ENCODE measurements at places on chromosomes 16 and 17.
A peak's percentile ranks its signal among the peaks of the same experiment; 100 is the strongest.

DNA sequence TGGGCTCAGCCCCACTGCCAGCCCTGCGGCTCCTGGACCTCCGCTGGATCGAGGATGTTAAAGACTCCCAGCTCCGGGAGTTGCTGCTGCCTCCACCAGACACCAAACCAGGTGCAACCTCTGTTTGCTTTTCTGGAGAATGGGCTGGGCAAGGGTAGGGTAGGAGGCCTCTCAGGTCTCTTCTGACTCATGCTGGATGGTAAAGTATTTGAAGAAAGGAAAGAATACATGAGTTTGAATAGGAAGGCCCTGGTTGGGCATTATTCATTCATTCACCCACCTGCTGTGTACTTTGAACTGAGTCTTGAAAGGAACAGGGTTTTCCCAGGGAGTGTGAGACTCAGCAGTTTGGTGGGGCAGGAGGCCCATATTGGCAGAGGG, 6.5 kb upstream of the ORAI3 start:
- no peak for DNase-seq

DNA sequence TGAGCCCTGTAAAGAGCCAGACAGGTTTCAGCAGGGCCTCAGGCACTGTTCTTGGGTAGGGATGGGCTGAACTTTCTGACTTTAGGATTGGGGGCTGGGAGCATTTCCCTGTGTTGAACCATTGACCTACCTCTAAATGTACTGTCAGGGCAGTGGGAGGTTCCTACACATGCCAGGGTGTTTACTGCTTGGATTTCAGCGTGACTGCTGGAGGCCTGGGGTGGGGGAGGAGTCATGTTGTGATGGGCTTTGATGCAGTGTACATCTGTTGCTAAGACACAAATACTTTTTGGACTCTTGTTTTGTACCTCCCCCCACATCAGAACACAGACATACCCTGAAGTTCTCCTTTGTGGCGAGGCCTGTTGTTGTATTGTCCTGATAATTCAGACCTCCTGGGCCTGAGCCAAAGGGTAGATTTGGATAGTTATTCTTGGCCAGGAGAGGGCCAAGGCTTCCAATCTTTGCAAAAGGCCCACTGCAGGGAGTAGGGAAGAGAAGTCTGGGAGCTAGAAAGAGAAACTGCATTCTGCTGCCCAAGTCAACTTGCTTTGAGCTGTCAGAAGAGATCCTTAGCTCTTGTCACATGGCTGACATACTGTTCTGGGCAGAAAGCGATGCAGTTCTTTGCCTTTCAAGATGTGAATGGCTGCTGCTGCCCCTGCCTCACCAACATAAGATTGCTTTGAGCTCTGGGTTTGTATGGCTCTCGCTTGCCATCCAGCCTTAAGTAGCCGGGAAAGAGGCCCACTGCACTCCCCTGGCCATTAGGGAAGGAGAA, 3.7 kb downstream of the NFE2L1 start:
- DNase-seq = no peak

GRCh38 chr17:39742856-39743436, 5.2 kb downstream of the GRB7 start:
- no peak for DNase-seq

- no peak for DNase-seq
Measured at GRCh38 chr16:16005721-16006120, 56.3 kb downstream of the ABCC1 start.

GRCh38 chr16:85610059-85610445, 3.1 kb upstream of the GSE1 start:
- no peak for DNase-seq

GRCh38 chr16:89033796-89034572, 57.0 kb upstream of the CBFA2T3 start:
- no peak for DNase-seq

DNA sequence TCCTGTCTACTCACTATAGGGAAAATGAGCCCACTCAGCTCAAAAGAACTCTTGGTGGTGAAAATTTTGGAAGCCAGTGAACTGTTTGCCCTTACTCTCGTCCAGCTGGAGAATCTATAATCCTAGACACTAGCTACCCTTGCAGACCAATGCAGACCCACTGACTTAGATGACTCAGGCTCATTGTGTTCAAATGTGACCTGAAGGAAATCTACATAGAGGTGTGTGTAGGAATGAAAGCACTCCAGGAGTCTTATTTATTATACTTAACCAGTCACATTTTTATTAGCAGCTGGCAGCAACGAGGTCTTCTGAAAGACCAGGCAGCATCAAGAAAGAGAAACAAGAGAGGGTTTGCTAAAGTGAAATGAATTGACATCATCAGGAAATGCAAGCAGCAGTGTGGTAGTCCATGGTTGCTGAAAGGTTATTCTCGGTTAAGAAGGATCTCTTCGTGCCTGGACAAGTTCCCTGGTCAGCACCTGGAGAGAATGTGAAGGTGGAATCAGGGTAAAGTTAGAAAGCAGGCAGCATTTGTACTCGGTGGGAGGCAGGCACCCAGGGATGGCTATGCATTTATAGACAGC, 1.4 kb downstream of the KRTAP29-1 start:
- DNase-seq = no peak

GRCh38 chr17:75231071-75231470, 25.6 kb downstream of the NUP85 start:
- no peak for DNase-seq

DNA sequence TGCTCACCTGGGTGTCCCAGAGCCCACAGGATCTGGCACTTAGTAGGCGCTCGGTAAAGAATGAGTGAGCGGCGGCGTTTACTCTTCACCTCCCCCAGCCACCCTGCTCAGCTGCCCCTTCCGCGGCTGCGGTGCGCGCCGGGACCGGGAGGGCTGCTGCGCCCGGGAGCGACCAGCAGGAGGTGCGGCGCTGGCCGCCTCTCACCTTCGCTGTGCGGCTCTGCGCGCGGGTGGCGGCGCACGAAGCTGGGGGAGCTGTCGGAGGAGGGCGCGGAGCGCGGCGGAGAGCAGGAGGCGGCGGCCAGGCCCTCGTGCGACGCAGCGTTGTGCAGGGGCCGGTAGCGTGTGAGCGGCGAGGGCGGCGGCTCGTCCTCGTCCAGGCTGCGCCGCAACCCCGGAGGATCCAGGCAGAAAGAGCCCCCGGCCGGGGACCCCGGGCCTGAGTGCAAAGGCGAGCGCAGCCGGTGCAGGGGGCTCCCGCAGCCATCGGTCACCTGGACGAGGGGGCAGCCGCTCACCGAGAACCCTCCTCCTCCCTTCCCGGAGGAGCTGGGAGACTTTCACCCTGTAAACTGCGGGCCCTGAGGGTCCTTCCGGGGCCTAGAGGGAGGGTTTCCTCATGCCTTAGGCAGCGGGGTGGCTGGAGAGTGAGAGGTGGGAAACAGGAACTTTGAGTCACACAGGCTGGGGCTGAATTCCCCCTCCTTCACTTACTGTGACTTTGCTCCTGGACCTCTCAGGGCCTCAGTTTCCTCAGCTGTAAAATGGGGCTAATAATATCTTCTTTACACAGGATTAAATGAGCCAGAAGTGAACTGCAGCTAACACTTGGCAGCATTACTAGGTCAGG, 12.5 kb downstream of the SAMD14 start:
- DNase-seq = peak; percentile 54

- DNase-seq = no peak
Measured at GRCh38 chr17:3918372-3919122, 2.3 kb upstream of the P2RX1 start.

GRCh38 chr17:50550661-50551432, 3.9 kb downstream of the SPATA20 start:
- no peak for DNase-seq

GRCh38 chr17:6477831-6478383, 33.7 kb downstream of the PIMREG start:
- no peak for DNase-seq

DNA sequence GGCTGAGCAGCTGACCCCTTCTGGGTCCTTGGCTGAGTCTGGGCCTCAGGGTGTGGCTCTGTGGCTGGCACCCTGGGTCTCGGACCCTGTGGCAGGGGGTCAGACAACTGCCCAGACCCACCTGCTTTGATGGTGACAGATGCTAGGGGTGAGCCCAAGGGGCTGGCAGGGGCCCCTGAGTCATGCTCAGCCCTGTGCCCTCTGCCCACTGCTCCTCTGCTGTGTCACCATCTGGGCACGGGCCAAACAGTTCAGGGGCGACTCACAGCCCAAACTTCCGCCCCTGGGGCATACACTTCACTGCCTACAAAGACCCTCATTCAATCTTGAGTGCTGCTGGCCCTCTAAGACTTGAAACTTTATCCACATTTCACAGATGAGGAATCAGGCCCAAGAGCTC, 5.7 kb downstream of the ADGRG1 start:
- DNase-seq = no peak

DNA sequence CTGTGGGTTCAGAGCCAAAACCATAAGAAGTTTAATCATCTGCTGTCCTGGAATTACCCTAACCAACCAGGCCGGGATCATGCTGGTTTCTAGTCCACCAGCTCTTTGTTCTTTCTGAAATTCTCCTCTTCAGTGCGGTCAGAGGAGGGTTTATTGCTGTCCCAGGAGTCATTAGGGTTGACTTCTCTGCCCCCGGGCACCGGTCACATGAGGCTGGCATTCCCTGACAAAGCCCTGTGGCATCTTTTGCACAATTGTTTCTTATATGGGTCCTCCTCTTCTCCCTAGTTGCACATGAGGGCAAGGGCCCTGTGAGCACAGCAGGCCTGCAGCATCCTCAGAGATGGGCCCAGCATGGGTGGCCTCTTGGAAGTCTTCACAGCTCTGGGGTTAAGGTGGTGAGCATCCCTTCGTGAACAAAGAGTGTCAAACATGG, 243.9 kb downstream of the IRF8 start:
- no peak for DNase-seq

DNA sequence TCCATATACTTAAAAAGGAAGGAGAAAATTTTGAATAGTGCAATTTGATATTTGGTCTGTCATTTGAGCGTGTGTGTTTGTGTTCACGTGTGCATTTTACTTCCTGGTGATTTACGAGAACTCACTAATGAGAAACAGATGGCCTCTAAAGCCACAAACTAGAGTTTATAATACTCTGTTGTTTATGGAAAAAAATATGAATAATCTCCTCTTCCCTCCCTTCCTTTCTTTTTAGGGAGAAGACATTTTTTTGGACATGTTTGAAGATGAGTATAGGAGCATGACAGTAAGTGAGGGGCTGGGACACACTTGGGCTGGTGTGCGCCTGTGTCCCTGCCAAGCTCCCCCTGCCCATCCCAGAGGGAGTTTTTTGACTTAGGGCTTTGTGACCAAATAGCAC, 102.7 kb downstream of the CLEC16A start:
- DNase-seq = no peak

DNA sequence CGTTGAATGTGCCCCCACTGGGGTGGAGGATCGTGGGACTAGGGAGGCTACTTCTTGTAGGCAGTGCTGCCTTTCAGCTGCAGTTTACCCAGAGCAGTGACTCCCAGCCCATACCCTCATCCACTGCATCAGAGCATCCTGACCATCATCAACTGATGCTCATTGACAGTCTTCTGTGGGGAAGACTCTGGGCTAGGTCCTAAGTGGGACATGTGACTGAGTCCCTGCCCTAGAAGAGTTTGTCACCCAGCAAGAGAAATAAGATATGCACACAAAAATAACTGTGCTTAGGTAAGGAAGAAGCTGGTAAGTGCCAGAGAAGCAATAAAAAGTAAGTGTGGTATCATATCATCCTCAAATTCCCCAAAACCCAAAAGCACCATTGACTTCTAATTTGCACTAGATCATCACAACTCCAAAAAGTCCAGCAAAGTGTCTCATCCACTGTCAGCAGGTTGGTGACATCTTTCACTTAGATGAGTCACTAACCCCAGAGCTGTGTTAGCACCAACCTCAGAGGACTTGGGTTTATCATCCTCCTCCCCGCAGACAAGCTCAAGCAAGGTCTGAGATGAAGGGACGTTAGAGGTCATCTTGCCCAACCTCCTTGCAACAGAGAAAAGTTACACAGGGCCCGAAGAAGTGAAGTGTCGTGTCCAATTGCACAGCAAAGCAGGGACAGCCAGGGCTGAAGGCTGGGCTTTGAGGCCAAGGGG, 99.0 kb downstream of the CCDC182 start:
- no peak for DNase-seq

DNA sequence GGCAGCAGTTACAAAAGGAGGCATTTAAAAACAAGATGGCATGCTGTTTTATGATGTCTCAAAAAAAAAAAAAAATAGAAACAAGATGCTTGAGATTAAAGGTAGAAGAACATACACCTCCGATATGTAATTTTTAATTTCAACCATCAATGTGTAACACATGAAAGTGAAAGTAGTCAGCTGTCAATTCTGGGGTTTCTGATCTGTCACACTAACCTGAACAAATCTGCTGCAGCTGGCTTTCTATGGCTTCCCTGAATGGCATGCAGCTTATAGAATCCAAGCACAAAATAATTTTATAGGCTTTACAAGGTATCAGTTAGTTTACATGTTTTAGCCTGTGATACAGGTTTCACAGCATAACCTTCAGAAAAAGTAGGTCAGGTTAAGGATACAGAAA, 13.5 kb downstream of the GLYR1 start:
- DNase-seq = no peak

DNA sequence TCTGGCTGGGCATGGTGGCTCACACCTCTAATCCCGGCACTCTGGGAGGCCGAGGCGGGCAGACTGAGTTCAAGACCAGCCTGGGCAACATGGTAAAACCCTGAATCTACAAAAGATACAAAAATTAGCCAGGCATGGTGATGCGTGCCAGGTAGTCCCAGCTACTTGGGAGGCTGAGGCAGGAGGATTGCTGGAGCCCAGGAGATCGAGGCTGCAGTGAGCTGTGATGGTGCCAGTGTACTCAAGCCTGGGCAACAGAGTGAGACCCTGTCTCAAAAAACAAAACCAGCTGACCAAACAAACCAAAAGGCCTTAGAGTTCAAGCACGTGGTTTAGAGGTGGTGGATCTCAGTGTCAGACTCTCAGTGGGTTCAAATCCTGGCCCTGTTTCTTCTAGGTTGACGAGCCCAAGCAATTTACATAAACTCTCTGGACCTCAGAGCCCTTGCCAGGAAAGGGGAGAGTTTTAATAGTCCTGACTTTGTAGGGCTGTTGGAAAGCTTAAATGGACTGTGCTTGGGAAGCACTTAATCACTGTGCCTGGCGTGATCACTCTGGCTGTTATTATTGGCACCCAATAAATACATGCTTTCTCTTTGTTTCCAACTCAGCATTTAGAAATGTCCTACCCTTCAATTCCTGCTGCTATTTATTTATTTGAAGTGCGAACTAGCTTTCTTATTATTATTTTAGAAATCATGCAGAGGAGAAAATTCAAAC, 44.7 kb downstream of the ABCC1 start:
- DNase-seq = no peak

DNA sequence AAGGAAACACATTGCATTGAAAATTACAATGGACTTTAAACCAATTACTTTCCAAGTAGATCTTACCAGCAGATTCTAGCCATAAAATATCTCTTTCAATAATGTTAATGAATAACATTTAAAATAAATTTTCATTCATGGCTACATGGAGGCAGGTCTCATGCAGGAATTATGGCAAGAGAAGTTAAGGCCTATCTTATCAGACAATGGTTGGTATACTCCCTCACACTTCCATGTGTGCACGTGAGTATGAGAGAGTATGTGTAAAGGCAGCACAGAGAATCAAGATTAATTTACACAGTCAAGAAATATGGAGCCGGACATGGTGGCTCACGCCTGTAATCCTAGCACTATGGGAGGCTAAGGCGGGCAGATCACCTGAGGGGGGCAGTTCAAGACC, 76.5 kb downstream of the HELZ start:
- no peak for DNase-seq
